ENCODE measurements at places on chromosomes 4 and X.

- DNase-seq = no peak
These were observed 18.9 kb downstream of the ZBTB49 start for GRCh38 chr4:4308800-4309441.

DNA sequence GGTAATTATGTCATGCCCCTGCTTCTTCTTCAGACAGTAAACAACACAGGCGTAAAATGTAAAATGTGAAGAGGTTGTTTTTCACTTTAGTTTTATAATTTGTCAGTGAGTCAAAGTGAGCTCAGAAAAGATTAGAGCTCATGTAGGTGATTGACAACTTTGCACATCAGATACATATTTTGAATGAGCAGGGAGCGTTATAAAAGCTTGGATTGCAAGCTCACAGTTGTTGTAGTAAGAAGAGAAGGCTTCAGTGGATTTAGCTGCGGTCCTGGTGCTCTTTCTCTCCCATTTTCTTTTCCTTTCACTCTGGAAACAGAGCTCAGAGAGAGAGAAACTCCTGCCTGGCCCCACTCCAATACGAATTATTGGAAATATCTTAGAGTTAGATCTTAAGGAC lies 26.4 kb downstream of the MTMR1 start:
- DNase-seq = no peak

DNA sequence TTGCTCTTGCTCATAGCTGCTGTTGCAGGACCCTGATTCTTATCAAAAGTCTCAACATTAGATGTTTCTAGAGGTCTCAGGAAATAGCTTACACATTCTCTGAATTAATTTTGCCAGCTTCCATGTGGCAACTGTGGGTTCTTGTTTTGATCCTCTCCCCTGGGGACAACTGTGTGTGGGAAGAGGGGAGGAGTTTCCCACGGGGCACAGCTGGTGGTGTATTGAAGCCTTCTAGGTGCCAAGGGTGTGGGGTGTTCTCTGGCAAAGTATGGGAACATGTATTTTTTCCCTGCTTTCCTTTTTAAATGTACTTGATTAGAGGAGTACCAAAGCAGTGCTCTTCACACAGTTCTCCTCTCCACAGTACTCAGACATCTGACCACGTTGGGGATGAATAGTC lies 212.7 kb downstream of the RPA4 start:
- no peak for DNase-seq

DNA sequence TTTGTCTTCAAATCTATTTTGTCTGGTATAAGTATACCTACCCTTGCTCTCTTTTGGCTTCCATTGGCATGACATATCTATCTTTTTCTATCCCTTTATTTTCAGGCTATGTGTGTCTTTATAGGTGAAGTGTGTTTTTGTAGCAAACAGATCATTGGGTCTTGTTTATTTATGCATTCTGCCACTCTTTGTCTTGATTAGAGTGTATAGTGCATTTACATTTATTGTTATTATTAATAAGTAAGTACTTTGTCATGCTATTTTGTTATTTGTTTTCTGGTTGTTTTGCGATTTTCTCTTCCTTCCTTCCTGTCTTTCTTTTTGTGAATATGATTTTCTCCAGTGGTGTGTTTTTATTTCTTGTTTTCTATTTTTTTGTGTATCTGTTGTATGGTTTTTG lies 188.6 kb downstream of the GLUD2 start:
- no peak for DNase-seq

DNA sequence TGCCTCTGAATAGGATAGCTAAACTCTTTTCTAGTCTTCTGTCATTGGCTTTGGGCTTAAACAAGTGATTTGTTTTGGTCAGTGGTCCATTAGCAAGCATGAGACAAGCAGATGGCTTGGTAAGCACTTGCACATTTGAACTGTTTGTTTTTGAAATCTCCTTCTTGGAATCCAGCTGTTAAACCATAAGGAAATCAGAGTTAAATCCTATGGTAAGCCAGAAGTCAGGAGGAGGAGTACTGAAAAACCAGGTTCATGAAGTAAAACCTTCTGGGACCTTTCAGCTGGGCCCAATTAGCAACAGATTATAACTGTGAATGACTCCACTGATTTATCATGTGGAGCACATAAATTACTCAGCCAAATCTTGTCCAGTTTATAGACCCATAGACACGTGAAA lies 1042.5 kb upstream of the PABPC4L start:
- no peak for DNase-seq

GRCh38 chrX:23271026-23271425 lies 63.6 kb upstream of the PTCHD1 start:
- DNase-seq = no peak

DNA sequence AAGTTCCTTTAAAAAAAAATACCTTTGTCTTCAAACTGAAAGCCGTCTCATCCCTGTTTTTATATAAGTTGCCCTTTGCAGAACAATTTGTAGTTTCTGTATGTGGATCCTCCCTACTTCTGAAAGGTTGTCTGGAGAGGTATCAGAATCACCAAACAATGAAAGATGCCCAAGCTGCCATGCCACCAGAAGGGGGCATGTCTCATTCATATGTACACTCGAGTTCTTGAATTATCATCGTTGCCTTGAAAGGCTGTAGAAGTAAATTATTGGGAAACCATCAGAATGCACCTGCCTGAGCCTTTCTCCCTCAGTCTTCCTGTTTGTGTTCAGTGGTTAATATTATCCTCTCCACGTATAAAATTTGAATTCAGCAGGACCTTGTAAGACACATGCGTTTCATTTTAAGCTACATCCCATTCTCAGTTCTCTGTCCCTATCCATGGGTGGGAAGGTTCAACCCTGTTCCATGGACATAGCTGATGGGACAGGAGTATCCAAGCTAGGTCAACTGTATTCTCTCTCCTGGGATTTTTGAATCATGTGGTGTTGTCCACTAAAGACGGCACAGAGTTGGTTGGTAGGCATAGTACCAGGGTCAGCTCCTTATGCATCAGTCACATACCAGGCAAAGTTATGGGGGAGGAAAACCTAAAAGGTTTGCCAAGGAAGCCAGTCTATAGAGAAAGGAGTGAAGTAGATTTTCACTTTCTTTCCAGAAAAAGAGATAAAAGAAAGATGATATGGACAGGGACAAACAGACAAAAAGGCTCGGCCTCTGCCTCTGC lies 24.0 kb downstream of the GALNT7 start:
- DNase-seq = no peak

GRCh38 chr4:96094183-96094582 lies 254.3 kb downstream of the PDHA2 start:
- DNase-seq = no peak

- DNase-seq = no peak
These were observed 195.0 kb upstream of the HS3ST1 start for GRCh38 chr4:11623726-11624037.

- no peak for DNase-seq
These were observed 207.8 kb upstream of the KIT start for GRCh38 chr4:54449999-54450398.

GRCh38 chrX:132433001-132433400 lies 55.8 kb downstream of the MBNL3 start:
- DNase-seq = no peak

DNA sequence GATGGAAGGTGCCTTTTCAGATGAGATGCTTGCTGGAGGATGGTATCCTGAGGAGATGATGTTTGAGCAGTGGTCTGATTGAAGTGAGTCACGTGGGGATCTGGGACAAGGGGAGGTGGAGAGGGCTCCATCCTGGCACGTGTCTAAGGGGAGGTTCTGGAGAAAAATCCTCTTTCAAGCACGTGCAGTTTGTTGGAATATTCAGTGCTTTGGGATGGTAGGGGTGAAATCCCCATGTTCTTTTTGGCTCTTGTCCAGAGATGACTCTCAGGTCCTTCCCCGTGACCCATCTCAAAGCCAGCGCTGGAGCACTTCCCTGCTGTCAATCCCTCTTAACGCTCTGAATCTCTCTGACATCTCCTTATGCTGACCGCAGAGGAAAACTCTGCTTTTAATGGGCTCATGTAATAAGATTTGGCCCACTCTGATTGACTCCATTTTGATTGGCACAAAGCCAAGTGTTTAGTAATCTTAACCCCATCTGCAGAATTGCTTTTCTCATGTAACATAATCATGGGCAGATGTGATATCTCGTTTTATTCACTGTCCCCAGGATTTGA lies 10.8 kb upstream of the KLKB1 start:
- DNase-seq = no peak

- DNase-seq = no peak
These were observed 27.6 kb downstream of the ANXA10 start for GRCh38 chr4:168119890-168120289.

DNA sequence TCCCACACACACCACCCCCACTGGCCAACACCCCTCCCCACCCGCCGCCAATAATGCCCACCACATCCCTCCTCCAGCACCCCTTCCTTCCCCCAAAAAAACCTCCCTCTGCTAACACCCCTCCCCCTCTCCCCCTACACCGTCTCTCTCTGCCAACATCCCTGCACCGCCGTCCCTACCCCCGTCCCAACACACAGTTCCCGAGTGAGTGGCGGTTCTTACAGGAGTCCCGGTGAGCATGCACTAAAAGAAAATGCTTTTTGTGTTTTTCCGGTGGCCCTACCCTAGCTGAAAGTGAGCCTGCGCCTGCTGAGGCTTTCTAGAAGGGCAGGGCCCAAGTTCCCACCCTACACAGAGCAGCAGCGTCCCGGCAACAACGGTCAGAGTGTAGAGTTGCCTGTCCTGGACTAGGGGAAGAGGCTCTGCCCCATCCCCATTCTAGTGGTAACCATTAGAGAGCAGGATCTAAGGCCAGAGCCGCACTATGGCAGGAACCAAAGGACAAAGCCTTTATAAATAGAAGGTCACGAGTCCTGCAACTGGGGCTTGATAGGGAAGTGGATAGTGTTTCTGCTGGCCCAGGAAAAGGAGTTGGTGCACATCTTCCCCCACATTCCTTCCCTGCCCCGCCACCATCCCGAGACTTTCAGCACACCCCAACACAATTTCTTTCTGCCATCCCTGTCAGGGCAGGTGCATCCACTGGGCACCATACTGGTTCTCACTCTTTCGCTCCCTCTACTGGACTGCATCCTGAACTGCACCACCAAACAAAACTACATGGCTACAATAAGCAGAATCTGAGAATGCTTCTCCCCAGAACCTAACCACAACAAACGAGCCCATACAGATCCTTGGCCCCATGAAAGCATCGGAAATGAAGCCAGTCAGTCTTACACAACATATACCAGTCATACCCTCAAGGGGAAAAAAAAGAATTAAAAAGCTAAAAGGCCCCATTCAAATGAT lies 78.1 kb upstream of the PAGE3 start:
- DNase-seq = no peak

GRCh38 chrX:45266456-45266855 lies 65.8 kb upstream of the DIPK2B start:
- DNase-seq = no peak

Measured in stimulated activated CD4-positive, alpha-beta T cell treated with anti-CD3 and anti-CD28 coated beads, Interleukin-1b, Interleukin-23, amount 100 ng/mL, for 24 hours (primary cell).